IMR-90 (cell line): ENCODE measurements at places on chromosomes 5 and 9. TPM values are rescaled to one million over a fixed set of nuclear protein-coding genes. Genes with fewer than 3 reads are reported as not detected.

- DNase-seq: no peak
Measured at GRCh38 chr5:33637011-33637410, 196.2 kb downstream of the TARS1 start.

Gene ABCA1
- 43.6 and 52.2 TPM in 2 replicates for total RNA-seq

Gene THBS4
- 0.83 and 0.90 TPM in 2 replicates for total RNA-seq

Gene LHX3
- not detected in 2 replicates for total RNA-seq

Gene CDH10
- total RNA-seq: 0.18 and 0.28 TPM in 2 replicates

Gene IFNK
- total RNA-seq: not detected in 2 replicates

GRCh38 chr5:40502736-40503135, 177.0 kb upstream of the PTGER4 start:
- no peak for DNase-seq

Gene SLC36A3
- total RNA-seq: not detected in 2 replicates

Gene PLPP7
- total RNA-seq: 0.54 and 0.56 TPM in 2 replicates

- DNase-seq: peak; percentile 86
Measured at GRCh38 chr5:72378639-72379289, 58.6 kb downstream of the PTCD2 start.

Gene PCDHGA3
- total RNA-seq: 1.4 and 1.7 TPM in 2 replicates

DNA sequence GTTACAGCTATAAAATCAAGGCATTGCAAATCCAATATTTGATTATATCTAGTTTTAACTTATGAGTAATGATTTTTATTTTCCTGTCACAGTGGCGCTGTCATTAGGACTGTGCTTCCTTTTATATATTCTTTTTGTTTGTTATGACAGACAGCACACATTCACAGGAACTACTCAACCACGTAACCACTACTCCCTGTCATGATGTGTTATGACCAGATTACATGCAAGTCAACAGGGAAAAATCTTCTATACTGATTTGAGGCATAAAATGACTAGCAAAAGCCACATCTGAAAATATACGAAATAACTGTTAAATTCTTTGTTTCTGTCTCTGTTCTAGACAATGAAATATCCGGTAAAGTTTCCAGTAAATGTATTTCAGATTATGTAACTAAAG, 25.4 kb downstream of the SREK1 start:
- DNase-seq: peak; percentile 13

- DNase-seq: no peak
Measured at GRCh38 chr9:74120470-74120869, 376.7 kb upstream of the RORB start.

DNA sequence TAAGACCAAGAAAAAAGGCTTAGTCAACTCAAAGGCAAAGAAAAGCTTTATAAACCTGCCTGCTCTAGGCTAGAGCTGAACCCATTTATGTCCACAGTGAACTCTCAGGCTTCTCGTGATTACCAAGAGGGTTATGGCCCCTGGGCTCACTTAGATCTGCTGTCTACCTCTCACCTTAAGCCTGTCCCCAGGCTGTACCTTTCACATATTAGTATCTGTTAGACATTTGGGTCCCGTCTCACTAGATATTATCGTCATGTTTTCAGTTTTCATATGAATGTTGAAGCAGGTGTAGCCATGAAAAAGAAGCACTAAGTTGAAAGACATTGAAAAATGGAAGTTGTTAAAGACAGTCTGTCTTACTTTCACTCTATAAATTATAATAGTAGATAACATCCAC, 75.2 kb upstream of the COX7C start:
- DNase-seq: no peak

DNA sequence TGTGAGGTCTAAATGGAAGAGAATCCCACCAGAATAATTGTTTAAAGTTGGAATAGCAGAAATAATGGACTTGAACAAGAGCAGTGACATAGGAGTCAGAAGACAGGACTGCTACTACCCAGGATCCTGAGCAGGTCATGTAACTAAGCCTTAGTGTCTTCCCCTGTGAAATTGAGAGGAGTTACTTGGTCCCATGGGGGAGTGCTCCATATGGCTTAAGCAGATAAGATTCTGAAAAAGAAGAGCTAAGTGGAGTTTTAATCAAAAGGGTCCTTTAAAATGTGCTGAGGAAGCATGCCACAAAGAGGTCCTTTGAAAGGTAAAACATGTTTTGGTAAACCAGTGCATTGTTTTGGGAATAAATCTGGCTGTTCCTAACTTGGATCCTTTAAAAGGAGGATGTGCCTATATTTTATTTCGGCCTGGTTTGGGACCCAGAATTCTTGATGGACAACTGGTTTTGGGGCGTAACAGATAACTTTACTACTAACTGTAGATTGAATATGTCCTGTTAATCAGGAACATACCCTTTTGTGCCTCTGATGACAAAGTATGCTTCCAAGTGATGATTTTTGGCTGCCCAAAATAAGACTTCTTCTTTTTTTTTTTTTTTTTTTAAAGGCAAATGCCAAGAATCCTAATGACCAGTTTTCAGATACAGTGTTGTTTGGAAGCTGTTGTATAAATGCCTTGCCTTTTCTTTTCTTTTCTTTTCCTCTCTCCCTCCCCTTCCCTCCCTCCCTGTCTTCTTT, 5.7 kb downstream of the RCL1 start:
- DNase-seq: no peak

GRCh38 chr9:36659500-36659899, 86.8 kb downstream of the MELK start:
- DNase-seq: no peak

Gene MYMK
- total RNA-seq: not detected in 2 replicates

GRCh38 chr5:116395226-116395625, 179.4 kb downstream of the SEMA6A start:
- no peak for DNase-seq

Gene PPP3R2
- not detected in 2 replicates for total RNA-seq

Gene KIF24
- total RNA-seq: 2.5 and 3.0 TPM in 2 replicates

- DNase-seq: no peak
Measured at GRCh38 chr9:6495466-6495865, 82.5 kb downstream of the UHRF2 start.

Gene SOHLH1
- total RNA-seq: not detected in 2 replicates

Gene SLC46A2
- total RNA-seq: not detected in 2 replicates

Gene QRFP
- not detected in 2 replicates for total RNA-seq

Gene NOXA1
- not detected in 2 replicates for total RNA-seq

- DNase-seq: peak; percentile 72
Measured at GRCh38 chr5:74948031-74948546, 81.9 kb upstream of the FAM169A start.

DNA sequence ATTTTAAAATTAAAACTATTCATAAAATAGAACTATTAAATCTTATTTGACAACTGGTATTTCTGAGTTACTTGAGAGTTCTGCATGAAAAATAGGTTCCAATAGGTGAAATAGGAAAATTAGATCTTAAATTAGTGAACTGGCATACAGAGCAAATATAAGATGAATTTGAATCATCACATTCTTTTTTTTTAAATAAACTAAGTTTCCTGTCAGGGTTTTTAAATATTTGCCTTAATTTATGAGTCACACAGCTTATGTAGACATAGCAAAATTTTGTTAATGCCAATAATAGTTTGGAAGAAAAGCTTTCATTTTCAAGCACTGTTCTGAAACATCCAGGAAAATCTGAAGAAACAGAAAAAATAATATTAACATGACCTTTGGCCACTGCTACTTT, 311.7 kb upstream of the HAPLN1 start:
- peak; percentile 63 for DNase-seq

GRCh38 chr5:34626036-34626435, 30.1 kb upstream of the RAI14 start:
- DNase-seq: peak; percentile 93

DNA sequence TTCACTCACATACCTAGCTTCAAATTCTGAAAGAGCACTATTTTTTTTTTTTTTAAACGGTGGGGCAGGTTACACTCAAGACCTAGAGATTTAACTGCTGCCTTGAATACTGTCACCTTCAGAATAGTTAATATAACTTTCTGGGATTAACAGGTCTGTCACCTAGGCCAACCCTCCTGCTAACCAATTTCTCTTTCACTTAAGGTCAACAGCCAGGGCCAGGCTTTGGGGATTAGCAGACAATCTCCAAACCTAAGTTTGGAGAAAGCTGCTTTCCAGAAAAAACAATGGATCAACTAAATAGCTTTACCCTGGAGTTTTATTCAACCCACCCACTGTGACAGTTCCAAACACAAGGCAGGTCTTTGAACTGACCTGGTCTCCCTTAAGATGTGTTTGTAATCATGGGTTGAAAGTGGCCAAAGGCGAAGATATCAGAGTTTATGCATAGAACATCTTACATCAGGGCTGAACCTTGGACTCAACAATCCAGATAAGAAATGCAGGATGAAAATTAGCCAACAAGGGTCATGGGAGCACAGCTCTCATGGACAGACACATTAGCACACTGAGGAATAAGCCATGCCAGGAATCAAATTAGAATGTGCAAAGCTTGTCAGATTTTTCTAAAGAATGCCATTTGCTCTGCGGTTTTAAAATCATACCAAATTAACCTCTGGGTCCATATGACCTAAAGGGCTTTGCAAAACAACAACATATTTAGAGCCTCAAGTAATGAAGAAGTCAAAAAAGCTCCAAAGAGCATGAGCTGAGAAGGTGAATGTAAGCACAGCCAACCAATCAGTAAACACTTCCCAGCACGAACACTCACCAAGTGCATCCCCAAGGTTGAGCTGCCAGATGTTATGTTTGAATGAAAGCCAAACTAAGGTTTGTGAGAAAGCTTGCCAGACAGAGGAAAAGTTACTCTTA, 538.5 kb upstream of the DMAC1 start:
- DNase-seq: peak; percentile 7

- peak; percentile 94 for DNase-seq
Measured at GRCh38 chr9:21016701-21017491, 14.5 kb downstream of the HACD4 start.

Gene IFNA2
- total RNA-seq: not detected in 2 replicates

Gene CATSPER3
- under 0.01 TPM in 1 of 2 replicates, not detected in the other for total RNA-seq

GRCh38 chr9:20988671-20989315, 42.6 kb downstream of the HACD4 start:
- DNase-seq: peak; percentile 66

- DNase-seq: peak; percentile 29
Measured at GRCh38 chr9:34701023-34701768, 8.7 kb downstream of the CCL21 start.

- DNase-seq: peak; percentile 82
Measured at GRCh38 chr5:74954919-74955318, 88.7 kb upstream of the FAM169A start.

- DNase-seq: no peak
Measured at GRCh38 chr9:90801973-90802322, 329 bp downstream of the SYK start.

GRCh38 chr5:2205185-2205585, 322.5 kb upstream of the IRX4 start:
- DNase-seq: no peak

Gene IL9
- not detected in 2 replicates for total RNA-seq

Gene HMGCS1
- 30.6 and 32.8 TPM in 2 replicates for total RNA-seq

Gene SNAPC4
- total RNA-seq: 2.5 and 3.1 TPM in 2 replicates

GRCh38 chr5:107605596-107606125, 65.1 kb downstream of the EFNA5 start:
- no peak for DNase-seq

DNA sequence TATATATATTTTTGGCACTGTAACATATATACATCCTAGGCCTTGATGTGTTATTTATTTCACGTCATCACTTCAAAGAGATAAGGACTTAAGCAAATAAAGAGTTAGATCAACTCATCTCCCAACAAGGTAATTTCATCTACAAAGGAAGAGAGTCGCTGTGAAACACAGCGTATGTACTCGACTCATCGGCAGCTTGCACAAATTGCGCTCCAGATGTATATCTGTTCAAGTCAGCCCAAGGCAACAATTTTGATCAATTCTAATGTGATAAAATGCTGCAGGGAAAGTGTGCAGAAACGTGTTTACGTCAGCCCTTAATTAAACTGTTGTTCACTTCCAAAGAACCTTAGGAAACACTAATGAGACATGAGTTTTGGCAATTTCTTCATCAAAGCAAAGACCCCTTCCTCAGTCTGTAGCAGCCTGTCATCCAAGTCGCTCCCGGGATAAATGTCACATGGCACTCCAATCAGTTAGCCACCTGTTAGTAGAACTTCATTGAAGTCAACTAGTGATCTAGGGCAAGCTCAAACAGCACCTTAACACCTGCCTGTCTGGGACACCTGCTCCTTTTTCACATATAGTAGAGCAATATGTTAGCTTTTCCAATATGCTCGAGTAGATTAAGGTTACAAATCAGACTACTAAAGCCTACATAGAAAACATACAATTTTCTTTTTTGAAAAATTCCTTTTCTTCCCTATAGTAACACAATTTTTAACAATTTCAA, 182.4 kb downstream of the NFIB start:
- no peak for DNase-seq

GRCh38 chr9:110337727-110338126, at the start of gene TXNDC8:
Gene TXNDC8, minus strand, starts transcription at chr9:110337863.
- peak; percentile 74 for DNase-seq

DNA sequence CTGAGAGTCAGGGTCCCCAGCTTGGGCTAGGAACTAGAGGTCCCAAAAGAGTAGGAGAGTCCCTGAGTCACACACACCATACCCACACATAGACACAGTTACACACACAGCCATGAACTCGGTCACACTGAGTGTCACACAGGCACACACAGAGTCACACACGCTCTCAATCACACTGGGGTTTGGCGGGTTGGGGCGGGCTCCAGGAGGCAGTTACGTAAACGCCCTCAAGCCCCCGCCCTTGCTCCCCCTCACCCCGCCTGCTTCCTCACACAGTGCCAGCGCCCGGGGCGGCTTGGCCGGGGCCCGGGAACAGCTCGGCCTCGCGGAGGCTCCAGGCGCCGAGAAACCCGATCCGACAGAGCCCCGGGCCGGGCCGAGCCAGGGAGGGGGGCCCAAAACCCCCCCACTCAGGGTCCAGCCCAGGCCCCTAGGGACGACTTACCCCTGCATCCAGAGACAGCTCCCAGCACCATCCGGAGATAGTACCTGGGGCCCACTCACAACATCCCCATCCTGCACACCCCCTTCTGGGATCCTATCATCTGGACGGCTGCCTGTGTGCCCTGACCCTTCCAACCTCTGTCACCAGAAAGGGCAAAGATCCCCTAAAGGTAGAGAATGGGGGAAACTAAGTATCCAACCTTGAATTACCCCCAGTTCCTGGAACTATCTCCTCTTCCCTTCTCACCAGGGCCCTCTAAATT, 3.5 kb upstream of the CNTFR start:
- no peak for DNase-seq

Gene FCN2
- total RNA-seq: not detected in 2 replicates

DNA sequence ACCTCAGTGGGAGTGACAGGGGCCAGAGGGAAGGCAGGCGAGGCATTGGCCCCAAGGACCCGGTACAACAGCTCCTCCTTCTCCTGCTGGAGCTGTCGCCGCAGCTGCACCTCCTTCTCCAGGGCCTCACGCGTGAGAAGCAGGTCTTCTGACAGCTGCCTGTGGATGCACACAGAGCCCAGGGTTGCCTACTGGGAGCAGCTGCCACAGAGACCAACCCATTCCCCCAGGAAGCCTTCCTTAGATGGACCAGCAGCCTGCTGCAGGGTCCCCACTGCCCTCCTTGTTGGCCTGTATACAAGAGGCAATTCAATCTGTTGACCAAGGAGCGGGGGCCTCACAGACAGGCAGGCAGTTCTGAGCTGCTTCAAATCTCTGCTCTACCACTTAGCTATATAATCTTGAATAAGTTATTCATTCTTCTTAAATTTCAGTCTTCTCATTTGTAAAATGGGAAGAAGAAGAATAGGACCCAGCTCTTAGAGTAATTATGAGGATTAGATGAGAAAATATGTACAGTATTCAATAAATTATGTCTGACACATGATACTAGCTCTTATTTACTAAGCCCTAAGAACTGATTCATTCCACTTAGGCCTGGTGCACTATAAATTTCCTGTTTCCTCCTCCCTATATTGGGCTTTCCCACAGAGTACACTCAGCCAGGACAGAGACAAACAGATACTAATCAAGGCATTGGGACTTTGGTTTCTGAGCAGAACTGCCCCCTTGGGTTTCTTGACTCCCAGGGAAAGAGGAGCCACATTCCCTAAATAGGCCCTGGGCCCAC, 26.1 kb upstream of the ANXA6 start:
- peak; percentile 19 for DNase-seq

Gene ENC1
- 55.8 and 70.8 TPM in 2 replicates for total RNA-seq
